ENCODE measurements at places on chromosomes 5 and 9. TPM values are rescaled to one million over a fixed set of nuclear protein-coding genes. Genes with fewer than 3 reads are reported as not detected.

SHISAL2B gene
- total RNA-seq: not detected

CLIC3 gene
- not detected for total RNA-seq

NADK2 gene
- total RNA-seq: 16.1 TPM

CXXC5 gene
- total RNA-seq: 0.82 TPM

PCDHA4 gene
- total RNA-seq: not detected

SPINK6 gene
- total RNA-seq: not detected

HTR1A gene
- total RNA-seq: not detected

MAP1B gene
- total RNA-seq: 0.26 TPM

DOLPP1 gene
- total RNA-seq: 16.4 TPM

CA9 gene
- total RNA-seq: 2.9 TPM

GDA gene
- total RNA-seq: not detected

EFNA5 gene
- total RNA-seq: not detected

ACTBL2 gene
- total RNA-seq: not detected

SLC27A6 gene
- total RNA-seq: not detected

Measured in activated CD4-positive, alpha-beta T cell treated with anti-CD3 and anti-CD28 coated beads for 36 hours (primary cell).